ENCODE measurements at places on chromosomes 2 and 18.
A peak's percentile ranks its signal among the peaks of the same experiment; 100 is the strongest.

GRCh38 chr2:100853909-100854810, 34.2 kb downstream of the NPAS2 start:
- DNase-seq = no peak

GRCh38 chr2:194867328-194867727, 789.7 kb upstream of the SLC39A10 start:
- DNase-seq = peak; percentile 49

DNA sequence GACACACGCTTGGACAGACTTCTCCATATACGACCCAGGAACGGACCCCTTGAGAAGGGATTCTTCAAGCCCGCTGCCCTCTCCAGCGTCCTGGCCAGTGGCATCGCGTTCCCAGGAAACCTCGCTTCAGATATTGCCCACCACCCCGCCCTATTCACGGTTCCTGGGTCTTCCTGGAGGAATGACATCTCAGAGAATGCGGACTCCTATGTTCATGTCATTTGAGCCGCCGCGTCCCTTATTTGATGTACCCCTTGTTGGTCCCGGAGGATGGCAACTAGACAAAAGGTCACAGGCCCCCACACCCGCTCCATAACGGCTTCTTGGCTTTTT, 588 bp upstream of the CCDC93 start:
- DNase-seq = no peak

GRCh38 chr2:15893689-15894480, 46.5 kb upstream of the MYCN start:
- DNase-seq = no peak

- DNase-seq = no peak
Observed at GRCh38 chr2:70558195-70558808, 4.7 kb upstream of the TGFA start.

- DNase-seq = peak; percentile 75
Observed at GRCh38 chr18:35971661-35972196, 750 bp upstream of the RMP24 start.

GRCh38 chr2:88500691-88501090, 48.2 kb upstream of the FOXI3 start:
- DNase-seq = no peak

- DNase-seq = no peak
Observed at GRCh38 chr2:198277181-198277580, 472.8 kb downstream of the PLCL1 start.

DNA sequence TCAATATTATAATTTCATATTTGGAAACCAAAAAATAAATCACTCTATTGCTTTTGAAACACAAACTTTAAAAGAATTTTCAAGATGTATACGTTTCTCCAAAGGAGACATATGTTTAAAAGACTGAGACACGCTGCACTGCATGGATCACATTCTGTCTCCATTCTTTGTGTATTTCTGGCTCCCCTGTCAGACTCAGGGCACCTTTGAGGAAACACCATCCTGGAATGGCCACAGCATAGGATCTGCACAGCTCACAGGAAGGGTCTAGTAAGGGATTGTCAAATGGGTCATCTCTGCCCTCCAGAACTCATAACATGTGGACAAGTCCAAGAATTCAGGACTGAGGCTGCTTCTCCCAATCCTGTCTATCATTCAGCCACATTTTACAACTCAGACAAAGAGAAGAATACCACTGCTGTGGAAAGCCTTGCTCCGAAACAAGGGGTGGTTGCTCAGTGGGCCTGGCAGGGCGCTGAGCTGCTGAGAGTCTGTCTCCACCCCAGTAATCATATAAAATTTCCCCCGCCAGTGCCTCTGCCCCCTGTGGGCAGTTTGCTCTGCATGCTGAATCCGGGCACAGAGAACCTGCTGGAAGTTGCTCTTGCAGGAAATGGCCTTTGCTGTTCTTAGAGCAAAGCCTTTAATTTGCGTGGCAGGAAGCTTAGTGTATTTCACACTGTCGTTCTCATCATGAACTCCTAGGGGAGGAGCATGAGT, 85.3 kb upstream of the KLHL29 start:
- no peak for DNase-seq

GRCh38 chr2:174477759-174478158, 9.1 kb downstream of the GPR155 start:
- DNase-seq = peak; percentile 74

- no peak for DNase-seq
Observed at GRCh38 chr2:121902616-121903015, 147.2 kb downstream of the TSN start.

DNA sequence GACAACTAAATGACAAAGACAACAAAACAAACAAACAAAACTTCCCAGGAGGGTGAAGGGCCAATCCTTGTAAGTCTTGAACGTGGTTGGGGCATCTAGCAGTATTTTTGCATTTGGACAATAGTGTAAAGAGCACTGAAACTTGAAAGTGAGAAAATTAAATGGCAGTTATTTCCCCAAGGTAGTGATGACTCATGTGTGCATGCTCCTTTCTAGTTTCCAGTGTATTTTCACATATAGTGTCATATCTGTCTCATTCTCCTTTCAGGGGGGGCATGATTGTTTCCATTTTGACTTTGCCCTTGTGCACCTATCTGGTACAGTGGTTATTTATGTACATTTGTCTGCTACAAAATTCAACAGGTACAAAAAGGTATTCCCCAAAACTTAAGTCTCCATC, 39.5 kb downstream of the CERS6 start:
- no peak for DNase-seq

- peak; percentile 25 for DNase-seq
Observed at GRCh38 chr2:182186132-182186735, 200.6 kb downstream of the PPP1R1C start.

DNA sequence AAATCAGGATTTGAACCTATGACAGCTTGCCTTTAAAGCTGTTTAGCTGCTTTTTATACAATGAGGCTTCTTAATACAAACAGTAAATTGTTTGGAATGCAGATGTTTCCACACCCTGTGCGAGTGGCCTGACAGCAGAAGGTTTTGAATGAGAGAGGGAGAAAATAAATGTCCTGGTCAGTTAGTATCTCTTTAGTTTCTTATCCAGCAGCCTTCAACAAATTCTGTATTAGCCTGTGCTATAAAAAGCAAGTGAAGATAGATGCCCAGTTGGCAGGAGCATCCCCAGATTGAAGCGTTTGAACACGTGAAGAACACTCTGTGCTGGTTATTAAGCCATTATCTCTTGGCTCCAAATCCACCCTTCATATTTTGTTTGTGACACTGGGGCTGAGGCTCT, 70.6 kb downstream of the CERS6 start:
- DNase-seq = no peak

DNA sequence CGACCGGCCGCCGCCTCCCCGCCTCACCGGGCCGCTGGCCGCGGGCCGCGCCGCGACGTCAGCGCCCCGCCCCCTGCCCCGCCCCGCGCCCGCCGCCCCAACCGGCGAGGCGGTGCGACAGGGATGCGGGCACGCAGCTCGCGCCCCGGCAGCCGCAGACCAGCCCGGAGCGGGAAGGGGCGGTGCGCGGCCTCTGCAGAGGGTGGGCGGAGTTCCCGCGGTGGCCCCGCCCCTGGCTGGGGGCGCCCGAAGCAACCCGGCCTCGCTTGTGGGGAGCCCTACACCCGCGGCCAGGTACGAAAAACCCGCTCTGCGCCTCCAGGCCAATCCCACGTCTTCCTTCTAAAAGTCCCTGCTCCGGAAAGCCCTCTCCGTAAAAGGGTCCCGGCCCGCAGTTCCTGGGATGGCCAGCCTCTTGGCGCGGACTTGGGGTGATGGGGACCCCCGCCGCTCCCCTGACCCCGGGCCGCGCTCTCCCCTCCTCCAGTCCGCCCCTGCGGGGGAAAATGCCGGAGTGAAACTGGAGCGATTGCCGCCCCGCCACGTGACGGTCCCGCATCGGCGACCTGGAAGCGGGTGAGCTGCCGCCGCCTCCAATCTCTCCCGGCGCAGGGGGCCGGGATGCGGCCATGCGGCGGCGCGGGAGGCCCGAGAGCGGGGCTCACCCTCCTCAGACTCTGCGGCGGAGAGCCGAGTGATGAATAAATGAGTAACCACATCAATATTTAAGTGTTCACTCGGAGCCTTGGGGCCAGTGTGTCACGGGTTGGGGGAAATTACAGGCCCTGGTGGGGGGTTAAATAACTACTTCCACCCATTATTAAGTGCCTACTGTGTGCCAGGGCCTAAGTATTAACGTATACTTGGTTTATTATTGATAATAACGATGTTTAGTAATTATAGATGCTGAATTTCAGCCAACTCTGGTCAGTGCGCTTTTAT, at the start of gene RAB11FIP5:
RAB11FIP5 (minus strand) TSS at position 36 of the 942 bp plus-strand sequence. CDS start 171 bp downstream, outside the sequence.
- DNase-seq = peak; percentile 74

GRCh38 chr18:57801761-57802212, 1.3 kb downstream of the ATP8B1 start:
- peak; percentile 70 for DNase-seq

DNA sequence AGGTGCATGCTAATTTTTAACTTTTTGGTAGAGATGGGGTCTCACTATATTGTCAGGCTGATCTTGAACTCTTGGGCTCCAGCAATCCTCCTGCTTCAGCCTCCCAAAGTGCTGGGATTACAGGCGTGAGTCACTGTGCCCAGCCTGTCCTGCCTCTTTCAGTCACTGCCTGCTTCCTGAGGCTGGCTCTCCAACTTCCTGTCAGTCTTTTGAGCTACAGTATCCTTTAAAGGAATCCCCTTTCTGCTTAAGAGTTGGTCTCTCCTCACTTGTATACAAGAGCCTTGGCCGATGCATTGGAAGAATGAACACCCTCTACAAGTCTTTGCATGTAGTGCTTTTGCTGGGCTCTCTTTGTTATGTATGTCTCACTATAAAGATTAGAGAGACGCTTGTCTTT, 88.4 kb upstream of the SMAD2 start:
- peak; percentile 80 for DNase-seq

- DNase-seq = no peak
Observed at GRCh38 chr2:74441170-74441689, 507 bp downstream of the RTKN start.

DNA sequence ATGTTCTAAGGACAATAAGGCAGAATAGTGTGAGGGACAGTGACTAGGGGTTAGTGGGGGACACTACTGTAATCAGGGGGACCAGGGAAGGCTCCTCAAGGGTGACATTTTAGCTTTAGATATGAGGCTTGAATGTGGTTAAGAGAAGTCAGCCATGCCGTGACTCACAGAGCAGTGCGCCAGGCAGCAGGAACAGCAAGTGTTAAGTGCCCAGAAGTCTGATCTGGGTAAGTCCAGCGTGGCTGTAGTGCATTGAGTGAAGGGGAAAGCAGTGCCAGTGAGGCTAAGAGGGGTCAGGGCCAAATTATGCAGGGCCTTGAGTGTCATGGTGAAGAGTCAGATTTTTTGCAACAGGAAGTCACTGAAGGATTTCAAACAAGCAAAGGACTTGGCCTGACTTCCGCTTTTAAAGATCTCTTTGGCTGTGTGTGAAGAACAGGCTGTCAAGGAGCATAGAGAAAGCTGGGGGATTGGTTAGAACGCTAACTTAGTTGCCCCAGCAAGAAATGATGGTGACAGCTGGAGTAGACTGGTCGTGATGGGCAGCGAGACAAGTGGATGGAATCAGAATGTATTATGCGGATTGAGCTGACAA, 151.5 kb downstream of the MSH2 start:
- no peak for DNase-seq

DNA sequence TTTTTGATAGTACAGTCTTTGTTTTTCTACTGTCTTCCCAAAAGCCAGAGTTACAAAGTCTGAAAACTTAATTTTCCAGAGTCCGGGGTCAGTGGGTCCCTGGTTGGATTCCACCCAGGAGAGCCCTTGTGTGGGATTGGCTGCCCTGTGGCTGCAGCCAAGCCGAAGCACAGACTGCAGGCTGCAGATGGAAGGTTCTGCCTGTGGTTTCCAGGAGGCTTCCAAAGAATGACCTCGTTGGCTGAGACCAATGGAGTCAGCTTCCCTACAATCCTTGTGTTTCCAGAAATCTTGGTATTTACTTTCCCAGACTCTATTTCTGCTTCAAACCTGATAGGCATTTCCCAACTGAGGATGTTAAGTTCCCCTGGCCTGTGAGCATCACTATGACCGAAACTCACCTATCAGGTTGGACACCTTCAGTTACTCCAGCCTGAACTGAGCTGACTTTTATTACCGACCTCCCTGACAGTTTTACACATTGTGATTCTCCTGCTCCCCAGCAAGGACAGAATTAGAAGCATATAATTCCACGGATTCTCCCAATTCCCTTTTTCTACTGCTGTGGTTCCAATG, 117.5 kb upstream of the CCDC68 start:
- DNase-seq = no peak

DNA sequence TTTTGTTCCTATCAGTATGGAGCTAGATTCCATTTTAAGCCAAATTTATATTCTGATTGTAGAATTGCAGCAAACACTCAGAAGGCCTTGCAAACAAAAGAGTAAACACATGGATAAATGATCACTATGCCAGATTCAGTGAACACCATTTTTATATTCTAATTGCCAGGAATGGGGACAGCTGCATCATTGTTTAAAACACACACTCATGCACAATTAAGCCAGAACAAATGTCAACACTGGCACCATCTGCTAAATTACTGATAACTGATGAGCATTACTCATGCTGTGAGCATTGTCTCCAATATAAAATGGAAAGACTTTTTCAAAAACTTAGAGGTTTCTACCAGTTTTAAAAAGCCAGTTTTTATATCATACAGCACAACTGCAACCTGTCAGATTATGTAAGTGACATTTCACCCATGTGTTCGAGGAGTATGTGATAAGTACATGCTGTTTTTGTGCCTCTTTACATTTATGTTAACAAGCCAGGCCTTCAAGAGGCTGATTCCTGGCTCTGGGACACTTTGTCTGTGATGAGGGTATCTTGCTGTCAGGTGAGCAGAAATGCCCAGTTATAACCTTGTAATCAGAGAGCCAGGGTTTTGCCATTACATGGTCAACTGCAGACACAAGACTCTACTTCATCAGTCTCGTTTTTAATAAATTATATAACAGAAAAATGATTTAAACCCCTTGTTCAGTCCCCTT, 4.4 kb upstream of the ST8SIA5 start:
- peak; percentile 97 for DNase-seq

Data from NCI-H146 (cell line).